RWPE2 (cell line): ENCODE measurements at places on chromosomes 6 and 20.

GRCh38 chr6:118565311-118565960, 17.3 kb downstream of the PLN start:
- DNase-seq = no peak

- no peak for DNase-seq
Measured at GRCh38 chr6:33276864-33277662, at the start of gene B3GALT4. TSS of gene B3GALT4 (plus strand) at chr6:33277123. CDS start at chr6:33277420, 297 bp downstream.

- peak; percentile 51 for DNase-seq
Measured at GRCh38 chr20:25309395-25310267, 61.7 kb downstream of the PYGB start.

DNA sequence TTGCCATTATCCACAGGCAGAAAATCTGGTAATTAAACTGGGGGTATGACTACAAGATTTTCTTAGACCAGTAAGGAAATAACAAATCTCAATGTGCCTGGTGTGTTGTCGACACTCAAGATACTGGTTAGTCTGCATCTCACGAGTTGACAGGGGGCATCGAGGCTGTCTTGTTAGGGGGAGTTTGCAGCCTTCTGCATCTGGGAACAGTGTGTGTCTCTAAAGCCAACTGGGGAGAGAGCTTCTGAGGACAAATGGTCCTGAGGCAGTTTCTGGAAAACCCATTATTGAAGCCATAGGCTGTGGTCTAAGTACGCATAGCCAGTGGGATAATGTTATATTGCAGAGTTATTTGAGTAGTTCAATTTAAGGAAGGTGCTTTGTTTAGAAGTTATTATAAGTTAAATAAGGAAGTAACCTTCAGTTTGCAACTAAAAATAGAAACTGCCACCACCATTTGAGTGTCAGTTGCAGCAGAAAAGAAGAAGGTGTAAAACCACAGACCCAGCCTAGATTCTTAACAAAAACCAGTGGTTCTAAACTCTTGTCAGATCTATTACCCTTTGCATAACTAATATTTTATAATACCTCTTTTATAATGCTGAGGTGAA, 15.4 kb upstream of the MAPK13 start:
- no peak for DNase-seq

DNA sequence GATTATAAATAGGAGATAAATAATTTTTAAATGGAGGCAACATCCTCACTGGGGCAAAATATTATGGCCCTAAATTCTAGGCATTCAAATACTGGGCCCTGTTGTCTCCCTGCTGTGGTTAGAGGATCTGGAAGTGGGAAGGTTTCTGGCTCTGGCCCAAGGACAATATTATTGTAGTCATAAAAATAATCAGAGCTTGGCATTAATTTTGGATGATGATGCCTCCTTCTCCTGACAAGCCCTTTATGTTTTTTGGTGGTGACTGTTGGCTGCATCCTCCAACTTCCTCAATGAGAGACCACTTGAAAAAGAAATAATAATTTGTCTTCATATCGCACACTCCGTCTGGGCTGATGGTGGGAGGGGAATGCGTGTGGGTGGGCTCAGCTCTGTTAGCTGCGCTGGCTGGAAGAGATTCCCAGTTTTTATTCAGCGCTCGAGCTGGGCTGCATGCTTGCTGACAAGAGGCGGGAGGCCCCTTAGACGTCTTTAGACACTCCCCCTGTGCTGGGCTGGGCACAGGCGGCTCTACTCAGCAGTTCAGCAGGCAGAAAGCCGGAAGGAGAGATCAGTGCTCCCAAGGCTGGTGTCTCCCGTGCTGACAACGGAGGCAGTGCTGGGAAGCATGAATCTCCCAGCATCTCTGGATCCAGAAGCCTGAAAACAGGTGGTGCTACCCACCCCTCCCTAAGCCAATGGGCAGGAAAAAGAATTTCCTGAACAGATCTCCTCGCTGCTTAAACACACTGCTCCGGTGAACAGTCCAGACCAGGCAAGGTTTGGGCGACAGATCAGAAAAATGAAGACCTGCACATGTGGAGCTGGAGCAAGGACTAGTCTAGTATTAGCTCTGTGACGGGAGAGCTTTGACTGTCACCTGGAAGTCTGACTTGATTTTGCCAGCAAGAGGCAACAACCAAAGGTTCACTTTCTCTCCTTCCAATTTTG, 97.7 kb downstream of the SYCP2 start:
- peak; percentile 95 for DNase-seq

DNA sequence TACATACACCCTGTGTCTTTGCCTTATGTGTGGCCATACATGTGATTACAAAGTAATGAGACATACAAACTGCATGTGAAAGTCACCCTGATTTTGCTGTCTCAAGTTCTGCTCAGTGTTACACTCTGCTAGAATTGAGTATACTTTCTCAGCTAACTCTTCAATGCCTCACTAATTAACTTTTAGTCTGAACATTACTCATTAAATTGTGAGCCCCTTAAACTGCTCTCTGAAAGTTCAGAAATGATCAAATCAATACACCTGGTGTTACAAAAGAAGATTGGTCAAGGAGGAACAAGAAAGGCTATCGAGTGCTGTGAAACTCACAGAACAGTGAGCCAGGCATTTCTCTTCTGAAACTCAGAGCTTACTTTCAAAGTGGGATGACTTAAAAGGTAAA, 71.3 kb downstream of the MKKS start:
- DNase-seq = no peak

DNA sequence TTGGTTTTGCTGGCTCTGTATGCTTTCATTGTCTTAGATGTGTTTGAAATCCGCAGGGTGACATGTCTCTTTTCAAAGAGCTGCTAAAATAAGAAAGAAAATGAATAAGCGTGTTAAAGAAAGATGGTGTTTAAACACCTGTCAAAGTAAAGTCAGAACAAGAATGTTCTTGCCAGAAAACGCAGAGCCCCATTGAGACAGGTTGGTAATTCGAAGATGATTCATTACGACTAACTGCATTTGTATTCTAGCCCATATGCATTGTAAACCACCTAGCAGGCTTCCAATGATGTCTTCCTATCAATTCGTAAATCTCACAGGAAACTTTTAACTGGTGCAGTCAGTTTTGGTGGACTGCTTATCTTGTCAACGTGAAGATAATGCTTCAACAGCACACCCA, 16.8 kb downstream of the PHACTR2 start:
- DNase-seq = no peak

DNA sequence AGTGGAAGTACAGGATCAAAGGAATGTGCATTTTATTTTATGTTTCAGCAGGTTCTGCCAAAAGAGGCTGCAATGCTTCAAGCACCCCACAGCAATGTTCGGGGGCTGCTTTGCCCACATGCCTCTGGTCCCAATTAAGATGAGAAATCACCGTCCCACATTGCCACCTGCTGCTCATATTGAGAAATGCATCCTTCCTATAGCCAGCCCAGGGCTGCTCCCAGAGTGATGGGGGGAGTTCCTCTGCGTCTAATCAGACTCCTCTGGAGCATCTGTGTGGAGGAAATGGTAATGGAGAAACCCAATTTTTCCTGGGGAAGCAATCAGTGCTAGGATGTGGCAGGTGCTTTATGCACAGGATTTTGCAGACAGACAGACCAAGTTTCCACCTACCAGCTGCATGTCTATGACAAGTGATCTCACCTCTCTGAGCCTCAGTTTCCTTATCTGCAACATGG, 33.7 kb downstream of the PTGIS start:
- no peak for DNase-seq

DNA sequence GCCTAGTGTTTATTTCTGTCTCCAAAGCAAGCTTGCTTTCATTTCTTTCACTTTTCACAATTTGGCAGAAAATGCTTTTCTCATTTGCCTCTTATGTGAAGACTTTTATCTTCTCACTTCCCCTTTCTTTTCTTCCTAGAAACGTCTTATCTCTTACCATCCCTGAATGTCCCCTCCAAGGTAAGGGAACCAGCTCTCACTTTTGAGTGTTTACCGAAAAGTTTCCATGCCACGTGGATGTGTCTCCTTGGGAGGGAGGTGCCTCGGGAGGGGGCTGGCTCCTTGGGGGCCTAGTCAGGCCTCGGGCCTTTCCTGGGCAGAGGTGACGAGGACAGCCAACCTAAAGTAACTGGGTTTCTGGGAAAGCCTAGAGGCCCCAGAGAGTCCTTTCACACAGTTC, 127.4 kb downstream of the CD24 start:
- DNase-seq = no peak

- DNase-seq = no peak
Measured at GRCh38 chr6:109456710-109457561, 1.4 kb upstream of the MICAL1 start.

- DNase-seq = no peak
Measured at GRCh38 chr6:2863901-2864300, 22.2 kb upstream of the SERPINB1 start.

DNA sequence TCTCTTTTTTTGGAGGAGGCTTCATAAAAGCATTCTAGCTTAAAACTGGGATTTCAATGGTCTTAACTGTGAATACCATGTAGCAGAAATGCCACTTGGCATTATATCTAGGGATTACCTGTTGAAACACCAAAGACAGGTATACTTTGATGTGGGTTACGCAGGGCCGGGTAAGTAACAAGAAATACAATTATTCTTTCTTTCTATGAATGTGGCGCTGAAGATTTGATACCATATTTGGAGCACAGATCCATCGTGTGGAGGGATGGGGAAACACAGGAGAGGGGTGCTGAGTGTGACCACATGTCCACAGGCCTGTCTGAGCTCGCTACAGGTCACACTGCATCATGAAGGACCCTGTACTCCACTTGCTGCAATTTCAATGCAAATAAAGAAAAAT, 257.8 kb downstream of the GMPR start:
- no peak for DNase-seq
